ENCODE measurements at places on chromosomes 1 and 21. TPM values are rescaled to one million over a fixed set of nuclear protein-coding genes. Genes with fewer than 3 reads are reported as not detected.

Gene HSD3B2
- total RNA-seq = not detected

DNA sequence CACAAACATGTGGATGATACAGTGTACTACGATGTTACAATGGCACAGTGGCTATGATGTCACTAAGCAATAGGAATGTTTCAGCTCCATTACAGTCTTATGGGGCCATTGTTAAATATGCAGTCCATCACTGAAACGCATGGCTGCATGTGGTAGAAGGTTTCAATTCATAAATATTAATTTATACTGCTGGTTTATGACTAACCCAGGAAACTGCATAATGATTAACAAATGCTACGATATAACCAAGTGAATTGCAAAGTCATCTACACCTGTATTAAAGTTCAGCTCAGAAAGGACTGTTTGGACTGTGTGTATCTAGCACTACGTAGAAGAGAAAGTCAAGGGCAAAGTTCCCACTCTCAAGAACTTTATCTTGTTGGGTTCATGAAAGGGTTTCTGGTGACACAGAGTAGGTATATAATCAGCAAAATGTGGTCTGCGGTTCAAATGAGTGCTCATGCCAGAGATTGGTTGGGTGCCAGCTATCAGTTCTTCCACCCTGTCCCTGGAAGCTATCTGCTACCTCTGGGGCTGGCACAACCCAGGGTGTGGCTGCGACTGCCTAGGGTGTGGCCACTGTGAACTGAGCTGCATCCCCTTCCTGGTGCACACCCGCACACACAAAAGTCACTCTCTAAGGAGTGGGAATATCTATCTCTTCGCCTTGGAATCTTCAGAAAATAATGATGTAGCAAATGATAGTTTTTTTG, 14.8 kb downstream of the MGST3 start:
- DNase-seq = no peak

GRCh38 chr1:66446261-66447001, 87.5 kb upstream of the SGIP1 start:
- DNase-seq = no peak

Gene EFNA1
- 43.9 TPM for total RNA-seq

DNA sequence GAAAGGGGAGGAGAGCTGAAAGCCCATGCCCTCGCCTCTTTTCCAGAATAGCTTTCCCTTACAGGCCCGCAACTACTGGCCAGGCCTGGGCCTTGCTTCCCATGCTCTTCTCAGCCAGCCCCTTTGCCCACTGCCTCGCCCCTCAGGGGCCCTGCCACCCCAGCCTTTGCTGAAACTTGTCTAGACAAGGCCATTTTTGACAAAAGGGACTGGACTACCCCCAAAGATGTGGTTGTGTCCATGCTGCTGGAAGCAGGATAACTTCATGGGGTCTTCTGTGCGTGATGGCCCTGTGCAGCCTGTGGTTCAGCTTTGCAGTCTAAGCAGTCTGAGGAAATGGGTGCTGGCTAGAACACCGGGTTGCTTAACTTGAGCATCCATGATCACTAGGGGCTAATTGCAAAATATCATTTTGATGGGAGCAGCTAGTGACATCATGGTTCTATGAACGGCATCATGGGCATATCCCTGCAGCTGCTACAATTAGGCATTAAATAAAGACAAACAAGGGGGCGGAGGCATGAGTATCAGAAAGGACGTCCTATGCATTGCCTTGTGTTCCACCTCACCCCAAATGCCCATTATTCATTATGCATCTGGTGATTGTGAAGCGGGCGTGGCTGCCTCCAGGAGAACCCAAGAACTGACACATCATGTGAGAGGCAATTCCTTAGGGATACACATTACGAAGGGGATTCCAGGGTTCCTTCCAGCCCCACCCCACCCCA, 36.8 kb downstream of the NTPCR start:
- no peak for DNase-seq

- DNase-seq = no peak
Observed at GRCh38 chr1:91572044-91572443, 71.4 kb downstream of the CDC7 start.
